ENCODE measurements at places on chromosomes 2 and 18.

DNA sequence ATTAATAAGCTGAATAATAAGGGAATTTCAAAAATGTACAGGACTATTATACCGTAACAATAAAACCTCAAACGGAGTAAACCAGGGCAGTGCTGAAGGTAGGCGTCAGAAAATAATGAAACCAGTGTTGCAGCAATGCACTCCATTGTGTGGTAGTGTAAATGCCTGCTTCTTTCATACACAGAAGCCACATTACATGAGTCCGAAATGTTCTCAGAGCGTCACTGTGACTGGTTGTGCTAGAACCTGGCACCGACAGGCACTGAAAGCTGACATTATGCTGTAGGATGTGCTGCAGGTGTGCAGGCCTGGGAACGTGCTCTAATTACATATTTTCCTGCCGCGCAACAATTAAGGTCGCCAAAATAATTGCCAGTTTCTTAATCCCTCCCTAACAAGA, 53.3 kb downstream of the ZEB2 start:
- DNase-seq = no peak

DNA sequence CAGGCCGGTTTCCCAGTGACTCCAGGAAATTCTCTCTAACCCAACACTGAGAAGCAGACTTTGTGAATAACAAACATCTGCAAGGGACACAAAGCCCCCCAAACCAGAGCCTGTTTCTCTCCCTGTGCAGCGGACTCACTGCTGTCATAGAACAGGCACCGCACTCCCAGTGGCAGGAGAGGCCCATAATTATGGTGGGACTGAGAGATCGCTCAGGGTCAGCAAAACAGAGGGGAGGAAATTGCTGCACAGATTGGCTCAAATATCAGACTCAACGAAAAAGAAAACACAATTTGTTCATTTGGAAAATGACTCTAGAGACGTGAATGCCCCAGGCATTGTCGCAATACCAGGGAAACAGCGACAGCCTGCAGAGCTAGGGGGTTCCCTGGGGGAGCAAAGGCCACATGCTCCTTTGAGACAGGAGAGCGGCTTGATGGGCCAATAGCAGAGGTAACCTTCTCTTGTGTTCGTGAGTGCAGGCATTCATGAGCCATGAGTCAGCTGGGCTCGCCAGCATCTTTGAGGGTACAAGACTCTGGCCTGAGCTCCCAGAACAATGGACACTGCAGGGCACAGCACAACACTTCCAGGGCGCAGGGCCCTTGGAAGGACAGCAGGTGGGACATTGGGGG, 143.3 kb upstream of the KLHL29 start:
- DNase-seq = no peak

GRCh38 chr18:28041366-28041765, 135.6 kb downstream of the CDH2 start:
- no peak for DNase-seq

DNA sequence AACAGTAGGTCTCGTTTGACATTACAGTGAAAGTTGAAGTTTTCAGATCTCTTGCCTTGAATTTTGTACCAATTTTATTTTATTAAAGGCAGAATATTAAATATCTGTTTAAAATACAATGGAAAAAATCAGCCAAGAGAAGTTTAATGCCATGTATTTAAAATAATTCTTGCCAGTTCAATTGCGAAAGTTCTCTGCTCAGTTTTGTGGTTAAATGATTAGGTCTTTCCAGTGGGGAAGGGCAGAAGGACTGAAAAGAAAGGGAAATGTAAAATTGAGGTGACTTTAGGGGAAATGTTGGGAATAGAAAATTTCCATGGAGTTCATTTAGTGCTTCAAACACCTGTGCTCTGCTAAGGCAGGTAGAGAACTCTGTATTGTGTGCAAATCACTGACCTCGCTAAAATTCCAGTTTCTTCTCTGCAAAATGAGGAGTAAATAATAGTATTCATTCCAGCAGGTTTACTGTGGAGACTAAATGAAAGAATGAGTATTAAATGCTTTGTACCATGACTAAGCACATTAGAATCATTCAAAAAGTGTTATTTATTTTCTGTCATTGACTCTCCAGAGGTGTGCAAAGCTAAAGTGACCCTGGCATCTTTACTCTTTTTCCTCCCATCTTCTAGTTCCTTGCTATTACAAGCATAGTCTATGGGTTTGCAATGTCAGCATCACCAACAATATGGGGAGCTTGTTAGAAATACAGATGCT, 74.4 kb downstream of the KIAA1328 start:
- no peak for DNase-seq

- DNase-seq = no peak
Observed at GRCh38 chr2:43007901-43008300, 215.5 kb upstream of the HAAO start.

GRCh38 chr2:142981069-142981378, 103.6 kb downstream of the KYNU start:
- DNase-seq = no peak
